CD4-positive, alpha-beta T cell treated with Interleukin-4 for 1 hour (primary cell): ENCODE measurements at places on chromosomes 2 and 18.

DNA sequence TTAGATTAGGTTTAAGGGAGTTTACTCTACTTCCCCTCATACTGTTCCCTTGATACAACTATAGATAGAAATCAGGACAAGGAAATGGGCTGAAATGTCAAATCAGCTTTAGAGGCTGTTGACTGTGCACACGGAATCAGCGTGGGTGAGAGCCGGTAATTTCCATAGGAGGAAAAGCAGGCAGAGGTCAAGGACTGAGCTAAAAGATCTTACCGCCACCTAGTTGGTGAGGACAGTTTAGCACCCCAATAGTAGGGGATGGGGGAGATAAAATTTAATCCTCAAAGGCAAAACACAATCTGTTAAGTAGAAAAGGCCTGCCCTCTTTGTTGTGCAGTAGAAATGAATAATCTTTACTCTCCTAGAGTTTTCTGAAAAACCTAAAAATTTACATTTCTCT, 1154.5 kb upstream of the CHAC2 start:
- no peak for DNase-seq

- no peak for DNase-seq
These were observed 90.3 kb downstream of the CLHC1 start for GRCh38 chr2:55141572-55142413.

- no peak for DNase-seq
These were observed 123.4 kb downstream of the DOCK10 start for GRCh38 chr2:224918626-224919471.

- DNase-seq = peak; percentile 87
These were observed 193.7 kb upstream of the ID2 start for GRCh38 chr2:8488001-8488738.

DNA sequence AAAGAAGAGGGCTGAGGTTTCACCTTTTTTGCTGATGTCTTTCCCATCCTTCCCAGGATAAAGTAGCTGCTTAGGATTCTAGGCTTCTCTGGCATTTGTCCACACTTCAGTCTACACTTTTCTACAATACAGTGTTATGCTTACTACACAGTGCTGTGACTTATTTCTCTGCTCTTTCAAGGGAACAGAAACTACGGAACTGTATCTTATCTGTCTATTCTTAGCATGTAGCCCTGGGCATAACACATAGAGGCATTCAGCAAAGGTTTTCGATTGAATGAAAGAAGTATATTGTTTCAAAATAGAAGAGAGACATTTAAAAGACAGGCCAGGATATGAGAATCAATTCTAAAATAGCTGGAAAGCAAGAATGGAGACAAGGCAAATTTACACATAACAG, 110.9 kb downstream of the ARHGEF33 start:
- DNase-seq = no peak

GRCh38 chr2:96839293-96839874, 4.4 kb downstream of the ANKRD23 start:
- peak; percentile 80 for DNase-seq
